ENCODE measurements at places on chromosomes 1 and 21.

DNA sequence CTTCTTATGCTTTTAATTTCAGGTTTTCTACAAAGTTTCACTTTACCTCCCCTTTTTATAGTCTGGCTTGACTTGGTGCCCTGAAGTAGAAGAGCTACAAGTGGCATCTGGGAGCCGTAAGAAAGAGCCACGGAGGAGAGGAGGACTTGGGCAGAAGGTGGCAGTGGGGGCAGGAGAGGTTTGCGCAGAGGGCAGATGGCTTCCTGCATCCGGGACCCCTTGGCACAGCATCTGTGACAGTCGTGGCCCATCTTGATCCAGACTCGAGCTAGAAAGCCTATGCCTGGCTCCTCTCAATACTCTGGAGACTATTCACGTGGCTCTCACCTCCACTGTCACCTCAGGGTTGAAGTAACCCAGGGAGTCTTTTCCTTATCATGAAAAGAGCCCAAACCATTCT is 169.1 kb downstream of the DYRK1A start:
- DNase-seq, result no peak

DNA sequence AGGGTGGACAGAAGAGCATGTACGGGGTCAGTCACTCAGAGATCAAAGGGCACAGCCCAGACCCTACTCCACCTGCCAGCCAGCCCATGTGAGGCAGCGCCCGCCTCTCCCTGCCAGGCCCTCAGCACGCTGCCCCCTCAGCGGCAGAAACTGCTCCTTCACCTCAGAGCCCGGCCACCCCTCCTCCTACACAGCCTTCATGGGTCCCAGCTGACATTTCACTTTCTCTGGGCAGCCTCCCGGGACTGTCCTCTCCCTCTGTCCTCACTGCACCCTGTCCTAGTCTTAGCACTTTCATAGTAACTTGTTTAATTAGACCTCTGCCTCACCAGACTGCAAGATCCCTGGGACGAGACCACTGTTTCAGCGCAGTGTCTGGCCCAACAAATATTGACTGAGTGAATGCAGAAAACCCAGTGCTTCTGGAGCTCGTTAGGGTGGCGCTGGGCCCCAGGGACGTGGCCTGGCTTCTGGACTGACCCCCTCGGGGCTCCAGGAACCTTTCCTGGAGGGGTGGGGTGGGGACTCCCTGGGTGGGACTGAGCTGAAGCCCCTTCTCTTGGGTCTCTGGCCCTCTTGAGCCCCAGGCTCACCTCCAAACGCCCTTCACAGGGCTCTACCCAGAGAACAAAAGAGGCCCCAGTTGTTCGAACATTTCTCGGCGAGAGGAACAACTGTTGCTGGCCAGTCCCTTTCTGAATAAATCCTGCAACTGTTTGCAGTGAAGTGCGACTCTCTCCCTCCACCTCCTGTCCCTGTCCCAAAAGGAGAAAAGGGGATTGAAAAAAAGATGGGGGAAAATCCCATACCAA is 114.9 kb downstream of the CASZ1 start:
- DNase-seq, result no peak

- no peak for DNase-seq
These were observed 288.2 kb downstream of the PTPRU start for GRCh38 chr1:29524285-29525065.

GRCh38 chr1:1359308-1359663 is 931 bp upstream of the MXRA8 start:
- no peak for DNase-seq

- no peak for DNase-seq
These were observed 41.2 kb downstream of the PCP4 start for GRCh38 chr21:39908265-39908923.

DNA sequence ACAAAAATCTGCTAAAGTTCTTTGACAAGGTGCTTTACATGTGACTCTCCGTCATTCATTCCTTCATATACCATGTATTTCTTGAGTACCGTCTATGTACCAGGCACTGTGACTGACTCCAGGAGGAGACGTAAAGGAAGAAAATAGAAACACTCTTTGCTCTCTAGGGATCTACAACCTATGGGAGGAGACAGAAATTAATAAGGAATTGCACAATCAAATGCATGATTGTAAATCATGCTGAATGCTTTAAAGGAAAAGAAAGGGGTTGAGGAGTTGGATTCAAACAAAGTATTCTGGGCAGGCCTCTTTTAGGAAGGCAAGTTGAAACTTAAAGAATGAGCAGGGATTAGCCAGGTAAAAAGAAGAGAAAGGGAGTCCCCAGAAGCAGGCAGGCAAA is 239.1 kb upstream of the FGGY start:
- DNase-seq, result no peak

GRCh38 chr1:30875197-30875596 is 33.4 kb downstream of the SDC3 start:
- DNase-seq, result no peak

- no peak for DNase-seq
These were observed 92.5 kb downstream of the LACTBL1 start for GRCh38 chr1:22880174-22880601.

DNA sequence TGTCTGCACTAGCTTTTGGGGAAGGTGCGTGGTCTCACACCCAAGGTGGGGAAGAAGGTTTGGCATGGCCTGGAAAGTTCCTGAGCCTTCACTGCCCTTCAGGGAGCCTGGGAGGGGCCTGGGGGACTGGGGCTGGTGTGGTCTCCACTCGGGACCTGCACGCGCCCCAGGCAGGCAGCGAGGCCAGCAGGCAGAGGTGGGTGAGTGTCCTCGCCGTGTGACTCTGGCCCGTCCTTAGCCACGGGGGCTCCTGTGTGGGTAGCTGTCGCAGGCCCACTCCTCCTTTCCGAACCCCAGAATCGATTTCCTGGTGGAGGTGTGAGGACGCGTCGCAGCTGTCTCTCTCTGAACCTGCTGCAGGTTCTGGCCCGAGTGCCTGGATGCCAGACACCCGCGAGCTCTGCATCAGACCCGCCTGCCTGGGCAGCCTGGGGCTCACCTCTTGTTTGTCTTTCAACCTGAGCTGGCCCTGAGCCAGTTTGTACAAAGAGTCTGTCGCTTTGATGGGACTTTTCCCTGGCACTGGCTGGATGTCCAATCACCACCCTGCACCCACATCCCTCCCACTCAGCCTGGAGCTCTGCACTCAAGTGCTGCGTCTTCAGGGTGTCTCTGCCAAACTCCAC is 36.0 kb upstream of the SLC19A1 start:
- no peak for DNase-seq

DNA sequence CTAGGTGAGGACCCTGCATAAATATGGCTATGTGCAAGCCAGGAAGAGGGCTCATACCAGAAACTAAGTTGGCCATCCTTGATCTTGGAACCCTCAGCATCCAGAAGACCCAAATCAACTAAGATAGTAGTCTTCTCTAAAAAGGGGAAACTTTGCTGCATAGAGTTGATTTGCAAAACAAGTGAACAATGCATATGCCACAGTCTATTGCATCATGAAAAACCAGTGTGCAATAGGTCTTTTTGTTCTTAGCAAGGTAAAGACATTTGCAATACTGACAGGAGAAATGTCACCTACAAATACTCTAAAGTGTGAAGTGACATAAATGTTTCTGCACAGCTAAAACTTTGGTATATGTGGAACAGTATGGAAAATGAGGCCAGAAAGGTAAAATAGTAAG is 2.0 kb upstream of the IFI16 start:
- no peak for DNase-seq

DNA sequence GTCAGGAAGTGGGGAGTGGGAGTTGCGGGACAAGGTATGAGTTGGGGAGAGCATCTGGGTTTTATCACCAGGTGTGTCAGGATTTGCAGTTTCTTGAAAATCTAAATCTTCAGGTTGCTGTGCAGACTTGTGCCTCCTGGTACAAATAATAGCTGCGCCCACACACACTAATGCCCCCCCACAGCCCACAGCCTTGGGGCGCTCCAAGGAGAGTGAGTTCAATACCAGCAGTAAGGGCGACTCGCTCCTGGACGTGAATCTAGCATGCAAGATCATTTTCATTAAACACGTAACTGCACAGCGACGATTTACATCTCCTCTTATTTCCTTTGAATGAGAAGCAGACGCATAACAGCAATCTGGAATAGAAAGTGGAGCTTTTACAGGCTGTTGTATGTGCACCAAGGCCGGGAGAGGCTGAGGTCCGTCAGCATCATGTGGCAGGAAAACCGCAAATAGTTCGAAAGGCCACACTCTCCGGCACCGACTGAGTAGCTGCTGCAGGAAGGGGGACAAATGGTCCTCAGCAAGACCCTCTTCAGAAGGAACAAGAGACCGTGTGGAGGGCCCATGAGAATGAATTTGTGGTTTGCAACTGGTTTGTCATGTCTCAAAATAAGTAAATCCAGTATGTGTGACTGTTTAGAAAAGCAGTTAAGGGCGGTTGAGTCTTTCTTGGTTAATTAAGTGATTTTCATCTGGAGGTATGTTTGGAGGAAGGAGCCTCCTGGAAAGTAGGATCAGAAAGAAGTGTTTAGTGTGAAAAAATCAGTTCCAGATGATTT is 439.5 kb downstream of the SMYD3 start:
- no peak for DNase-seq

- DNase-seq, result no peak
These were observed 49.7 kb upstream of the GFI1 start for GRCh38 chr1:92536211-92536979.

DNA sequence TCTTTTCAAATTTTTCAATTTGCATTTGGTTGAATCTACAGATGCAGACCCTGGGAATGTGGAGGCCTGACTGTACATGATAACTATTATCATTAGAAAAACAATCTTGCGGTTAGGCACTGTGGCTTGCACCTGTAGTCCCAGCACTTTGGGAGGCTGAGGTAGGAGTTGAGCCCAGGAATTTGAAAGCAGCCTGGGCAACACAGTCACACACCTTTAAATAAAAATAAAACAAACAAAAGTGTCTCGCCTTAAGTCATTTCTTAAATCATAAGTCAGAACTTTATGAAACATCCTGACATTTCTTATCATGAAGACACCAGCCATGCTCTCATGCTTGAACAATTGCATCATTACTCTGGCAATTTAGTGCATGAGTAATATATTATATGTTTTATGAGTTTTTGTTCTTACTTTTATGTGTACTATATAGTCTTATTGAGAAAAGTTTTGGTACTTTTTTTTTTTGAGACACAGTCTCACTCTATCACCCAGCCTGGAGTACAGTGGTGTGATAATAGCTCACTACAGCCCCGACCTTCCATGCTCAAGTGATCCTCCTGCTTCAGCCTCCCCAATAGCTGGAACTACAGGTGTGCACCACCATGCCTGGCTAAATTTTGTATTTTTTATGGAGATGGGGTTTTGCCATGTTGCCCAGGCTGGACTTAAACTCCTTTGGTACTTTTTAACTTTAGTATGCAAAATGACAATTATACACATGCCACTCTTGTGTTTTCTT is 7.8 kb downstream of the TBX19 start:
- DNase-seq, result no peak

DNA sequence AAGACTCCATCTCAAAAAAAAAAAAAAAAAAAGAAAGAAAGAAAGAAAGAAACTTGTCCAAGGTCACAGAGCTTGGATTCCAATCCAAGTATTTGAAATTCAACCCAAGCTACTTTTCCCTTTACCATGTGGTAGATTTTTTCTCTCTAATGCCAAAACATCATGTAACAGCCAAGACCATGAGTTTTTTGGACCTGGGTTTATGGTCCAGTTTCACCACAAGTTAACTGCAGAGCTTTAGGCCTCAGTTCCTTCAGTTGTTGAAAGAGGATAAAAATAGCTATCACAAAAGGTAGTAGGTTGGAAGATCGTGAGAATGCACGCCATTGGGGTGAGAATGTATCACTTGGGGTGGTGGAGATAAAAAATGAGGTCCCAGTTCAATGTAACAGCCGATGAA is 33.4 kb downstream of the ATP2B4 start:
- no peak for DNase-seq

GRCh38 chr1:42170779-42171621 is 6.5 kb upstream of the GUCA2A start:
- no peak for DNase-seq

DNA sequence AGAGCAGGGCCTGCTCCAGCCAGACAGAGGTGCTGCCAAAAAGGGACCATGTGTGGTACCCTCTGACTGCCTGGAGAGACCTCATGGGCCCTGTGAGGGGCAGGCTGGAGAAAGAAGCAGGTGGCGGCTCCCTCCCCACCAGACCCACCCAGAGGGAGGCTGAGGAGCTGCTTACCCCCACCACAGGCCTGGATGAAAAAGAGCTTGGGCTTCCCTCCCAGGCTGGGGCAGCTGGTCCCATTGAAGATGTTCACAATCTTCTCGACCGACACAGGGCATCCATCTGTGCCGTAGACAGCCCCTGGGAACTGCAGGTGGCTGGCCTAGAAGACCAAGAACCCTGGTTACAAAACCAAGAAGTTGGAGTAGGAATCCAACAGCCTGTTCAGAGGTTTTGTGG is 19.6 kb downstream of the CASP9 start:
- DNase-seq, result no peak

GRCh38 chr21:45736690-45737484 is 93.4 kb downstream of the PCBP3 start:
- DNase-seq, result no peak

DNA sequence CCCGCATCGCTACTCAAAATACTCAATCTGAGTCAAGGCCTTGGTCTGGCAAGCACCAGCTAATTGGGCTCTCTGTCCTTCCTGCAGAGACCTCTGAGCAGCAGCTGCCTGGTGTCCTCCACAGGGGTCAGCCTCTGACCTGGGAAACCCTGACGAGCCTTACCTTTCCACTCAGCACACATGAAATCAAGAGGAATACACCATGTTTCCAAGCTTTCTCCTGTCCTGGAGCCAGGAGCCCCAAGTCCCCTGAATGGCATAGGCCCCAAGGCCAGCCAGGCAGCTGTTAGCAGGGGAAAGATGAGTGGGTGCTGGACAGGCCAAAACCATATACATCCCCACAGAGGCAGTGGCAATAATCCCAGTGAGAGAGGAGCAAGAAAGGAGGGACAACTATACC is 27.2 kb upstream of the TSPEAR start:
- no peak for DNase-seq

DNA sequence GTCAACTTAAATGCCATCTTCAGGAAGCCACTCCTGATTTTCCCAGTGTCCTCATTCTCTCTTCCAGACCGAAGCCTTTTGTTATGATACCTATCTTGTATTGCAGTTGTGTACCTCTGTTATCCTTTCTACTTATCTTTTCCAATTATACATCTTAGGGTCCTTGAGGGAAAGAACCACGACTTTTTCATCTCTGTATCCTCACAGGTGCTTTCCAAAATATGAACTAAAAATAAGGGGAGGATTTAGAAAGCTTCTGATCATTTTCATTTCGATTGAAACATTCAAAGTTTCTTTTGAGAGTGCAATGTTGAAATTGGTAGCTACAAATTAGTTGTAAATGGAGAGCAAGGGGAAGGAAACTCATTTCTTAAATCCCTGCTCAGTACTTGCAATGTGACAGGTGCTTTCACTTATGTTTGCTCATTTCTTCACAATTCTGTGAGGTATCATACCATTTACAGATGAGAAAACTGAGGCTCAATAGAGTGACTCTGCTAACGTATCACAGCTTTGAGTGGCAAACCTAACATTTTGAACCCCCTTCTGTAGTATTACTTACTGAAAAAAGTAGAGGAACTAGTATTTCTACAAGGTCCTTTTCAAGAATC is 24.2 kb downstream of the SLC19A2 start:
- DNase-seq, result peak; percentile 37

DNA sequence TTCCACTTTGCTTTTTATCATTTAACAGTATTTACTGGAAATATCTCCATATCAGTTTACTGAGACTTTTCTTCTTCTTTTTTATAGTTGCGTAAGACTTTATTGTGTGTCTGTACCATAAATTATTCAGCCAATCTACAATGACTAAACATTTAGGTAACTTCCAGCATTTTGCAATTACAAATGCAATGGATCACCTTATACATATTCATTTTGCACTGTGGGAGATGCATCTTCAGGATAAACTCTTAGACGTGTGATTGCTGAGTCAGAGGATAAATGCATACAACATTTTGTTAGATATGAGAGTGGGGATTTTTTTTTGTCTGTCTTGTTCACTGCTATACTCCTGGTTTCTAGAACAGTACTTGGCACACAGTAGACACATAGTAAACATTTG is 95.7 kb upstream of the GCLM start:
- DNase-seq, result no peak
